ACHN (cell line): ENCODE measurements at places on chromosomes 2 and 18.

DNA sequence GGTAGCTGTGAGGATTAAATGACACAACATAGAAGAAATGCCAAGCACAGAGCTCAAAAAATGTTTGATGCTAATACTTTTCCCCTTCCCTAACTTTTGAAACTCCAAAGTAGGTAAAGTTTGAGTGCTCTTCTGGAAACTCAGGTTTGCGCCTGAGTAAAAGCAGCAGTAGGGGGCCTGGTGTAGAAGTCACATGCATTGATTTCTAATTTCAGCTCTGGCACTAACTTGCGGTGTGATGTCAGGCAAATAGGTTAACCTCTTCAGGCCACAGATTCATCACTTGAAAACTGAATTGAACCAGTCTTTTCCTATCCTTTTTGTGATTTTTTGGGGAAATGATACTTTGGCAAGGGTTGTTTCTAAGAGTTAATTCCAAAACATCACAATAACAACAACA is 27.2 kb downstream of the LHCGR start:
- no peak for DNase-seq

- DNase-seq, result no peak
These were observed 7.7 kb downstream of the RASGRP3 start for GRCh38 chr2:33484042-33484621.

GRCh38 chr18:407191-407590 is 93.3 kb downstream of the COLEC12 start:
- no peak for DNase-seq

DNA sequence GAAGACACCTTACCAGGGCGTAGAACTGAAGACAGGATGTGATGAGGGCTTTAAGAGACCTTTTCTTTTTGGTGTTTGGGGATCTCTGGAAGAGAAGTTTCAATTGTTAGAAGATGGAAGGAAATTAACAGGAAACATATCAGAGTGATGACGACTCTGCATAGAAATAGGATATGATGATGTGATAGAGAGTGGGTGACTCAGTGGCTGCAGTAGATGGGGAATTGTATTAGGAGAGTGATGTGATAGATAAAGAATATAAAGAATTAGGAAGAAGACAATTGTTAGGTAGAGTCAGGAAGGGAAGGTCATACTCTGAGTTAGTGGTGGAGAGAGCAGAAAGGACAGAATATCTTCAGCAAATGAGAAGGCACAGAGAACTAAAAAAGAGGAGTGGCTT is 593.9 kb downstream of the NYAP2 start:
- no peak for DNase-seq

DNA sequence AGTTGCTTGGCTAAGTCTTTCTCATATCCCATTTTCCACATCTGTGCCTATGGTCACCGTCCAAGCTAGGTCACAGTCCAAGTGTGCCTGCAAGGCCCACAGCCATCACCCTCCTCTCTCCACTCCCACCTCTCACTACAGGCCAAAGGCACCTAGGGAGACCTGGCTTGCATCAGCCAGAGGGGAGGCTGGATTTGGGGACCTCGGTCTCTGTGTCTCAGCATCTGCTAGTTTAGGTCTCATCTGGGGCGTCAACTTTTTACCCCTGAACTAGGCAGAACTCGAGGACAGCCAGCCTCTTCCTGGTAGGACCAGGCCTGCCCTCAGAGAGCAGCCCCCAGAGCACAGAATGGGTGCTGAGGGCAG is 217.1 kb downstream of the DYSF start:
- no peak for DNase-seq

DNA sequence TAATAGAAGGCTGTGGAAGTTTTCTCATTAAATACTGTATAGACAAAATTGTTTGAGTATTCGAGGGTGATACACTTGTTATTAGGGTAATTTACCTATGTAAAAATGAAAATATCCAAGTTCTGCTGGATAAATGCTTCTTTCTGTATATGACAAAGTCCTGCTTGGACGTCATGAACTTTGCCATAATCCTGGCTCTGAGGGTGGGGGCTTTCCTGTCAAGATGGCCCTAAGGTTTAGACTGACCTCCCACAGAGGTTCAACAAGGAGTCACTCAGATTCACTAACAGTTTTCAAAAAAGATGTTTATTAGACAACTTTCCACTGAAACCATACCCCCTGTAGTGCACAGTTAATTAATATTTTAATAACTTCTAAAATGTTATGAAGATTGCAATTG is 52.5 kb upstream of the NABP1 start:
- DNase-seq, result no peak

GRCh38 chr2:20444993-20445910 is 1.6 kb upstream of the RHOB start:
- DNase-seq, result no peak

- DNase-seq, result no peak
These were observed 113.5 kb downstream of the KCTD1 start for GRCh38 chr18:26434887-26435286.

- no peak for DNase-seq
These were observed 15.5 kb upstream of the ABCB11 start for GRCh38 chr2:169046440-169047151.

DNA sequence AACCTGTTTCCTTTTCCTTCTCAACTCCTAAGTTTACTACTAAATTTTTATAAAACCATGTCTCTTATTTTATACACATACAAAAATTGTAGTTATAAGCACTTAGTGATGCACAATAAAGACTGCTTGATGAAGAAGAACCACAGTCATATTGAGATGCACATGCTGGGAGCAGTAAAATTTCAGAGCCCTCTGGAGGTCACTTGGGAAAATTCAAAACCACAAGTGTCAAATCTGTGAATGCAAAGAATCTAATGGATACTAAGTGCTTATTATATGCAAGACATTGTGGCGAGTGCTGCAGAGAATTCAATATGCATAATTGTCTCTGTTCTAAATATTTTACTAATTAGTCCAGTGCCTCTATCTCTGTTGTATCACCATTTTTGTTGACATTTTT is 180.5 kb downstream of the VWC2L start:
- peak; percentile 12 for DNase-seq

GRCh38 chr2:106127282-106127771 is 66.8 kb downstream of the UXS1 start:
- DNase-seq, result no peak

DNA sequence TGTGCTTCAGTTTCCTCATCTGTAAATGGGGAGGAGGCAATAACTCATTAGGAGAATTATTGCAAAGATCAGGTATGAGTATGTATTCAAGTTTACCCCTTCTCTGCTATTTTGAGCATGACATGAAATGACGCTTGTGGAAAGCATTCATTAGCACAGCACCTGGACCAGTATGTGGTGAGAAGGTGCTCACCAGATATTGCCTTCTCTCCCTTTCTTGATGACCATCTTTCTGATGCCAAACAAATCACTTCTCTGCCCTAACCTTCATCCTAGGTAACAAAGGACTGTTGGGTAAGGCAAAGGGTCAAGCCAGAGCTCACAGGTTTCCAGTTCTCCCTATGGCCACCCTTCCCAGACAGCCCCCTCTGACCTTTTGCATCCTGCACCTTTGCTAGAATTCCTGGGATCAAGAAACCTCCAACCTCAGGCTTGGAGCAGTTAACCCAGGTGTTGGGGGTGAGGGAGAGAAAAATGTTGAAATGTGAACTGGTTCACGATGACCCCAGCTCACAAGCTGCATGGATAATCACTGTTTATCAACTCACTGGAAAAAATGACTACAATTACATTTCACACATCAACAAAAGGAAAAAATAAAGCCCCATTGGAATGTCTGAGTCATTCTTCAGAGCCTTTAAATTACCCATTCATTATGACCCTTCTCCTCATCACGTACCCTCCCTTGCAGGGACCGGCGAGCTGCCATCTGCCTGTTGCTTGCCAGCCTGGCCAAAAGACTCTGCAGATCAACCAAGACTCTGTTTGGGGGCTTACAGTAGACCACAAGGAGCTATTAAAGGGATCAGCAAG is 41.6 kb downstream of the LBH start:
- DNase-seq, result no peak

- no peak for DNase-seq
These were observed 77.3 kb upstream of the CTLA4 start for GRCh38 chr2:203790134-203790852.

DNA sequence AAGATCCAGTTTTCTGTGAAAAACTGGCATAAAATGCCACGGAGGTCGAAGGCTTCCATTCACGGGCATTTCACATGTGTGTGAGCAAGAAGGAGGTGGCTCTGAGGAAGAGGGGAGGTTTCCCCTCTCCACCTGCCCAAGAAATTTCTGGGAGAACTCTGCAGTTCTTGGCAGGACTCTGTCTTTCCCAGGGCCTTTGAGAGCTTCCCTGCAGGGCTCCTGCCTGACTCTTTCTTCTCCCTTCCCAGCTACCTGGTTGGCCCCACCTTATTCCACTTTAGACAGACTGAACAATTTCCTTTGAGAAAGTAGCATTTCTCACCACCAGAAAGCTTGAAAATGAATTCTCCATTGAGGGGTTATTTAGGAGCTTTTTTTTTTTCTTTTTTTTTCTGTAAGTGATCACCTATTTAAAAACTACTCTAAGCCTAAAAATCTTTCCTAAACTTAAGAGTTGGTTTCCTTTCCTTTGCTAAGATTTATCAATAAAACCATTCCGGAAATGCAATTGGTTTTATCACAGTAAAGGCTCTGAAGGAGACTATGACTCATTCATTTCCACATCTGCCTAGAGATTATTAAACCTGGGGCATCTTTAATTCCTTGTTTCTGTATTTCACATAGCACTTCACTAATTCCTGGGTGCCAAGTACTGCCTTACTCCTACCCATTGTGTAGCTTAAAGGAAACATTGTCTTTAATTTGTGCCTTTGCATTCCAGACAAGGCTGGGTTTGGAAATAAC is 59.3 kb downstream of the UNC80 start:
- no peak for DNase-seq

- DNase-seq, result no peak
These were observed 4.4 kb upstream of the VIT start for GRCh38 chr2:36692121-36692520.
